ENCODE measurements at places on chromosomes 11 and 22. TPM values are rescaled to one million over a fixed set of nuclear protein-coding genes. Genes with fewer than 3 reads are reported as not detected.

- H3K4me1 ChIP-seq: no peaks in the 10 kb centered on the region
- H3K27me3 ChIP-seq: no peaks in the 10 kb centered on the region
- no peak for DNase-seq
- no peak overlapping the region for H3K27ac ChIP-seq
- H3K4me3 ChIP-seq: no peak overlapping the region
- H3K36me3 ChIP-seq: no peaks in the 10 kb centered on the region
Measured at GRCh38 chr22:28462041-28462440, 217.6 kb downstream of the TTC28 start.

- no peaks in the 10 kb centered on the region for H3K27me3 ChIP-seq
- DNase-seq: peak; percentile 85
- H3K4me3 ChIP-seq: no peak overlapping the region
Measured at GRCh38 chr11:76680518-76681425, 10.2 kb upstream of the LRRC32 start.

DNA sequence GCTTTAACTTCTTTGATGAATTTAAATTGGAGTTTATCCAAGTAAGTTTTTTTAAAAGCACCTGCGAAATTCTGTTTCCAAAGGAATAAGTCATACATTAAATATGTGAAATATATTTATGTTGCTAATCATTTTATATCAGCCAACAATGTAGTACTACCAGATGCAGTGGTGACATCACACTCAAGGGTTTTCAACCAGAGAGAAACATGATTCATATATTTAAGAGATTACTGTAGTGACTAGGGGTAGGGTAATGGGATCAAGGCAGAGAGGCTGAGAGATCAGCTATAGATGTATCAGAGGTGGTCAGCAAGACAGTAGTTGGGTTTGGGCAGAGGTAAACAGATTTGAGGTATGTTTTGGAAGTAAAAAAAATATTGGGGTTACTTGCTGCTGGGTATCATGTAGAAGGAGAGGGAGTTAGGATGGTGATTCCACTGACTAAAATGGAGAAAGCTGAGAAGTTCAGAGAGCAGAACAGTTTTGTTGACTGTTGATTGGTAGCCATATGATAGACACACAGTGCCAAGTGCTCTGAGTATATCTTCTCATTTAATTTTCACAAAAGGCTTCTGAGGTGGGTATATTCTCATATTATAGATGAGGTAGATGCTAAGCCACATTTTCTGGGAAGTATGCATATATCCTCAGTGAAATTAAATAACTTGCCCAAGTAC is 39.4 kb downstream of the CEP57 start:
- no peak overlapping the region for H3K27ac ChIP-seq
- H3K4me1 ChIP-seq: no peaks in the 10 kb centered on the region
- H3K27me3 ChIP-seq: no peaks in the 10 kb centered on the region
- no peak for DNase-seq

DNA sequence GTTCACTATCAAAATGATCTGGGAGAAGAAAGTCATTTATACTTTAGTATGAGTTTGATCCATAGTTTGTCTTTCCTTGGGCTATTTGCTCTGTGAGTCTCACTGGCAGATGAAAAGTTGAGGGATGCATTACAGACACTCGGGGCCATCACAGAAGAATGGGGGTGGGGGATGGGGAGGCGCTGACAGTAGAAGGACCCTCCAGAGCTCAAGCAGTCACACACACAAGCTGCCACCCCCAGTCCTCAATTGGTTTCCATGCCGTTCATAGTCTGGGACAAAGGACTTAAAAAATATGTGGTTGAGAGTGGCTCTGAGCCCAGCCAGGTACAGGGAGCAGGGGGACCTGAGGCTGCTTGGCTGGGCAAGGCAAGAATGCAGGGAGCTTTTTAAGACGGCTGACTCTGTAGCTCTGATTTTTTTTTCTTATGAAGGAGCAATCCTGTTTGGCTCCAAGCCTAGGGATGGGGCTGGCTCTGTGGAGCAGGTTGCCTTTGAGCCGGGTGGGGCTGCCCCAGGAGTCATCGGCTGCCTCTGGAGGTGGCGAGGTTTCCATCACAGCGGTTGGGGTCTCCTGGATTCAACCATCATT is 13.3 kb upstream of the ANO1 start:
- no peak for DNase-seq
- H3K27me3 ChIP-seq: no peaks in the 10 kb centered on the region
- H3K4me3 ChIP-seq: no peak overlapping the region
- no peaks in the 10 kb centered on the region for H3K36me3 ChIP-seq
- H3K27ac ChIP-seq: no peak overlapping the region
- no peaks in the 10 kb centered on the region for H3K4me1 ChIP-seq

Gene CACNA1I
- total RNA-seq: 0.17 TPM

Gene CHRDL2
- not detected for total RNA-seq

All from B cell (primary cell).